ENCODE measurements at places on chromosomes 4 and X. TPM values are rescaled to one million over a fixed set of nuclear protein-coding genes. Genes with fewer than 3 reads are reported as not detected.

The ARX gene
- 0.24 TPM for total RNA-seq

The DCX gene
- 2.0 TPM for total RNA-seq

The TRIM60 gene
- not detected for total RNA-seq

The HS3ST1 gene
- total RNA-seq = 0.04 TPM

The UNC5C gene
- total RNA-seq = not detected

The MXRA5 gene
- 0.99 TPM for total RNA-seq

The ATP2B3 gene
- total RNA-seq = 0.35 TPM

Measured in H9 (cell line).